ENCODE measurements at places on chromosomes 3 and 15.

DNA sequence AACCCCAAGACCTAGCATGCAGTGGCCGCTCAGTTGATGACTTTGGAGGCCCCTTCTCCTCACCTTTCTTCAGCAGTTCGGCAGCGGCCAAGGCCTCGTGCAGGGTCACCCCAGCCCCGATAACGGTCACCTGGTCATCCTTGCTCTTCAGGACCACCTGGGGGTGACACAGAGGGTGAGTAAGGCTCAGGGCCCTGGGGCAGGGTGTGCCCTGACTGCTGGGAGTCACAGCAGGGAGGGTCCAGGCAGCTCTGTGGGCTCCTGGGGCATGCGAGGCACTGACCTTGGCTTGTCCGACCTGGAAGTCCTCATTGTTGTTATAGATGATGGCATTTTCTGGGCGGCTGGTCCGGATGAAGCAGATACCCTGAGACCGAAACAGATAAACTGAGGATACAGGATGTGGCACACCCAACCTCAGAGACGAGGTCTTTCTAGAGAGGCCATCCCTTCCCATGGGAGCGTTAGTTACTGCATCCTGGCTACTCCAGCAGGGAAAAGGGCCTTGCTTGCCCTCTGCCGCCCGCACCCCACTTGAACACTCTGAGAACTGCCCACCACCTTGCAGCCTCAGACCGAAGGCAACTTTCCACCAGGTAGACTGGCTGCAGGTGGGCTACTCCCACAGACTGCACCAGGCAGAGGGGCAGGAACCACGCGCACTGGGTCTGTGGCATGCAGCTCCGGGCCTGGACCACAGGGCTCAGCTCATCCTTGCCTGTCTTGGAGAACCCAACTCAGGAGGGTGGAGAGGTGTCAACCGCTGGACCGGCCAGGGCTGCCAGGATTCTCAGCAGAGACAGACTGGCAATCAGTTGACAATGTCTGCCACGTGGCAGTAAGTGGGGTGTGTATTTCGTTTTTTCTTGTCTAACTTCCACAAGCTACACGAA is 27.6 kb downstream of the TKT start:
- DNase-seq, result no peak

DNA sequence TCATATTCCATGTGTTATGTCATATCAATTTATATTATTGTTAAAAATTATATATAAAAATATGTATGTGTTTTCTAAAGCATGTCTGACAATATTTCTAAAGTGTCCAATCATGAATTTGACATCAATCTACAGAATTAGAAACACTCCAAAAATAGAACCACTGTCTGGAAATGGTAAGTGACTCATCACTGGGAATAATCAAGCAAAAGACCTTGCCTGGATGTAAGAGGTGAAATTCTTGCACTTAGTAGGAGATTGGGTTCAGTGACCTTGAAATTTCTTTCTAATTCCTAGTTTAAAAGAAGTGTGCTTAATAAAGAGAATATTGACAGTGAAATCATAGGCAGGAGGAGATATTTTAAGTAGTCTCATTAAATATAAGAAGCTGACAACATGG is 188.8 kb downstream of the ZNF385D start:
- no peak for DNase-seq

DNA sequence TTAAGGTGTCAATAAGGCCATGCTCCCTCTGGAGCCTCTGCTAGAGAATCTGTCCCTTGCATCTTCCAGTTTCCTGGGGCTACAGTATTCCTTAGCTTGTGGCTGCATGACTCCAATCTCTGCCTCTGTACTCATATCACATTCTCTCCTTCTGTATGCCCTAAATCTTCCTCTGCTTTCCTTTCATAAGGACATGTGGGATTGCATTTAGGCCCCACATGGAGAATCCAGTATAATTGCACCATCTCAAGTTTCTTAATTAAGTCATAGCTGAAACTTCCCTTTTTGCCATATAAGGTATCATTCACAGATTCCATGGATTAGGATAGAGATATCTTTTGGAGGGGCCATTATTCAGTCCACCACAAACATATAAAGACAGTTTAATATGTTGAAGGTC is 409.8 kb upstream of the TMCO5A start:
- no peak for DNase-seq

GRCh38 chr3:188949996-188950395 is 221.8 kb upstream of the TPRG1 start:
- no peak for DNase-seq

All from right hindlimb (tissue), 1 donor.